ENCODE measurements at places on chromosomes 2 and 18.

- DNase-seq, result no peak
Measured at GRCh38 chr2:60105906-60106305, 447.5 kb downstream of the BCL11A start.

GRCh38 chr18:74689251-74689650, 91.6 kb downstream of the ZNF407 start:
- DNase-seq, result peak; percentile 7

DNA sequence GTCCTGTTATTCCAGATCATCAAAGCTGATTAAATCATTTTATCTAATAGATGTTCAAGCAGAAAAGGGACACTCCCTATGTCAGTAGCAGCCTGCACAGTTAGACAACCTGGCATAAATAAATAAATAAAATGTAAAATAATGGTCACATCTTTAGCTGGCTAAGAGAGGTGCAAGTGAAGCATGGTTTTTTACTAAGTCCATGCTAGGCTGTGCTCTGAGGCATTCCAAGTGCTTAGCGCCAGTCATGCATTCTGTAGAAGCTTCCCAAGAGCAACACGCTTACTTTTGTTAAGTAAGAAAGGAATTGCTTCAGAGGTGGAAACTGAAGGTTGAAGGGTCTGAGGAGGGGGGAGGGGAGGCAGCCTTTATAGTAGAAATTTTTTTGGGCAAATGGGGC, 351.2 kb downstream of the CDH2 start:
- DNase-seq, result no peak

GRCh38 chr2:29295845-29296244, 180.6 kb downstream of the CLIP4 start:
- DNase-seq, result no peak

DNA sequence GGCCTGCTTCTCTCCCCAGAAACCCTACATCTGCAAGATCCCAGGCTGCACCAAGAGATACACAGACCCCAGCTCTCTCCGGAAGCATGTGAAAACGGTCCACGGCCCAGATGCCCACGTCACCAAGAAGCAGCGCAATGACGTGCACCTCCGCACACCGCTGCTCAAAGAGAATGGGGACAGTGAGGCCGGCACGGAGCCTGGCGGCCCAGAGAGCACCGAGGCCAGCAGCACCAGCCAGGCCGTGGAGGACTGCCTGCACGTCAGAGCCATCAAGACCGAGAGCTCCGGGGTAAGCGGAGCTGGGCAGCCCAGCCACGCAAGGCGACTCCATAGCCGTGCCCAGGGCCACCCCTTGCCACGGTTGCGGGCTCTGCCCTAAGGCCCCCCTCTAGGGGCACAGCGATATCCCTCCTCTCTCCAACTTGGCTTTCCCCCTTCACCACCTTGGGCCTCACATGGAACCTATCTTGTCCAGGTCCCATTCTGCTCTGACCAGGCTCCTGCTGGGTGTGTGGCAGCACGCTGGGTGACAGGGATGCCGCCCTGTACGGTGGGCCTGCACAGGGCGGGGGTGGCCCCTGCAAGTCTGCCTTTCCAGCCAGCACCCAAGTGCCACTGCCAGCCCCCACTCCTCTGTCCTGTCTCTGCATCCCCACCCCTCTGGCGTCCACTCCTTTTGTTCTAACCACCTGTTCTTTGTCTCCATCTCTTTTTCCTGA, 248.9 kb downstream of the GLI2 start:
- DNase-seq, result no peak

DNA sequence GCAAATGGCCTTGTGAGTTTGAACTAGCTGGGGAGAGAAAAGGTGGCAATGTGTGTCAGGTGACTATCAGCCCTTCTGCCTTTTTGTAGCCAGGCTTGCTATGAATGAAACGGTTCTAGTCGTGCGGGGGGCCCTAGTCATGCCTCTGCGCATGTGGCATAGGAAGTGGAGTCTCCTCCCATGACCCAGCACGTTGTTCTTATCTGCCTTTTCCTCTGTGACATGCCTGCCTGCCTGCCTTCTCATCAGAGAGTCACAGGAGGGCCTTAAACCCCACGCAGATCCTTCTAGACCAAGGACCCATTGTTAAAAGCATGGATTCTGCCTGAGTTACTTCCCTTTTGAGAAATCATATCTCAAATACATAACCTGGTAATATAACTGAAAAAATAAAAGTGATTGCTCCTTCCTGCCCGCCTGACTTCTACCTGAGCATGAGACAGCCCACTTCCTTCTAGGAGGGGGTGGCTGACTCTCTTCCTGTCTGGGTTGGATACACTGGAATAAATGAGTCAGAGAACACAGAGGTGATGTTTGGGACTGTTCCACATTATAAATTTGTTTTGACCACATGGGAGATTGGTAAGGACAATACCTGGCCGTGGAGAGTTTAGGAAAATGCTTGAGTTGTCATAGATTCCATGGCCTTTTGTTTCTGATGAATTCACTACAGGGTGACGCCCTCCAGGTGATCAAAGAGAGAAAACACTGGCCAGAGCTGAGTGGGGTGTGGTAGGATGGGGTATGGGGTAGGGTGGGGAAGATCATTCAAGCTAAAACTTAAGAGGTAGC, 49.8 kb downstream of the FBLN7 start:
- no peak for DNase-seq

GRCh38 chr18:8461544-8461943, 147.7 kb upstream of the RAB12 start:
- no peak for DNase-seq

DNA sequence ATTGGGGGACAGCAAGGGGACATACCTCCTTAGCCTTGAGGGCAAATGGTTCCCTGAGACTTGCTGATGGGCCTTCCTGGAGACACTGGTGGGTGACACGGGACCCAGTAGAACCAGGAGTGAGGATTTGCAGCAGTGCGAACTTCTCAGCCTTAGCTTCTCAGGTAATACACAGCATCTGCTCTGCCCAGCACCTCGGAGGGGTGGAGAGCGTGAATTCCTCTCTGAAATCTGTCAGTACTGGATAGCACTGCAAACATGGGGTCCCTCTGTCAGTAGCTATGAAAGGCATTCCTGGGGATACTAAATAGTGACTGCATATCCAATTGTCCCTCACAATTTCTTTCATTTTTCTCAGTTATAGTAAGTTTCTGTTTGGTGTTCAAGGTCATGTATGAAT, 151.7 kb downstream of the GBX2 start:
- DNase-seq, result no peak

GRCh38 chr18:26405190-26405801, 143.1 kb downstream of the KCTD1 start:
- DNase-seq, result peak; percentile 29

- DNase-seq, result peak; percentile 90
Measured at GRCh38 chr2:152483276-152484063, 148.5 kb downstream of the FMNL2 start.

- no peak for DNase-seq
Measured at GRCh38 chr2:117607202-117607601, 207.3 kb upstream of the DDX18 start.

DNA sequence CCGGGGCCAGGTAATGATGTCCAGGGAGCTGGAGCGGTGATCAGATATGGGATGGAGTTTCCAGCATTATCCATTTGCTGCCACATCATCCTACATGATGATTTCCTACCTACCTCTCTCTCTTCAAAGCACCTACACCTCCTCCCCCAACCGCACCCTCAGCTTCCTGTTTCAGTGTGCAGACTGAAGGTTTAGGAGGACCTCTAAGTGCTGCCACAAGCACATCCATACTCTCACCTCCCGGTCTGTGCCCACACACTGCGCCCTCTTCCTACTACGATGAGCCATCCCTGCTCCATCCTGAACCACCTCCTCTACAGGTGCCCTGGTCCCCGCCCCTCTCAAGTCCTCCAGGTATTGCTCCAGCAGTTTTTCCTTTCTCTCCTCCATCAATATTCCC, 123.7 kb downstream of the ALPK2 start:
- no peak for DNase-seq

GRCh38 chr2:120580709-120581108, 155.0 kb upstream of the GLI2 start:
- DNase-seq, result no peak

- no peak for DNase-seq
Measured at GRCh38 chr18:1511619-1512311, 607.1 kb downstream of the ADCYAP1 start.

DNA sequence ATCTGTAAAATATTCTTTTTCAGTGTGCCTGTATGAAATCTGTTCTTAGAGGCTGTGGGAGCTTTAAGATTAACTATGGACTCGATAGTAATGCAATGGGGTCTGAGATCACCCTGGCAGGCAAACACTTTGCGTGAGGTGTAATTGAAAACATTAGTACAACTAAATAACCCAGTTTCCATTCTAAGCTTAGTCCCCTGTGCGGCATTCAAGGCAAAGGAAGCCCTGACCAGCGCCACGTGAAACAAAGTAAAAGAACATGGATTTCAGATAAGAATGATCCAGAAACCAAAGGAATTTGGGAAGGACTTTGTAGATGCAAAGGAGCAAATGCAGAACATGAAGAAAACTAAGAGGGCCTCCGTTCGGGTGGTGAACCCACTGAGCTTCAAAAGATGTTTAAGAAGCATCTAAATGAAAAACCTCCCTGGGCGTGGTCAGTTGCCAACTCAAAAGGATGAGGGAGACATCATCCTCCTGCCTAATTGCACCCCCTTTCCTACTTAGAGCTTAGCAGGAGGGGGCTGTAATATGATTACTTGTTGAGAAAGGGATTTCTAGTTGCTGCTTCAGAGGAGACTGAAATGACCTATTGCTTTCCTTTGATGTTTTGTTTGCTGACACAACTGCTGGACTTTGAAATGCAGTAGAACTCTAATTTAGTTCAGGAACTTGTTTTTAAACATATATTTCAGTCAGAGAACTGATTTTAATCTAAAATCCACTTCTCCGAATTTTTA, 7.9 kb upstream of the CETN1 start:
- DNase-seq, result no peak

DNA sequence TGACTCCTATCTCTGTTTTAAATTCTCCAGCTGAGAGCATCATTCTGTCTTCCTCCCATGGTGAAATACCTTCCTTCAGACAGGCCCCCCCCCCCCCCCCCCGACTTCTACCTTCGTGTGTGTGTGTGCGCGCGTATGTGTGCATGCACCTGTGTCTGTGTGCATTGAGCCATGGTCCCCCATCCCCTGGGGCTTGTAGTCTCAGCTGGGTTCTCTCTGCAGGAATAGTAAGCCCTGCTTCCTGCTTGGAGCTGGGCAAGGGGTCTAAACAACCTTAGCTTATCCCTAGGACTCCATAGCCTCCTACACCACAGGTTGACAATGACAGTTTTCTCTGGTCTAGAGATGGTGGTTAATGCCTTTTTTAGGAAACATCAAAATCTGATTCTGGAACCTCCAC, 427.5 kb upstream of the KLHL29 start:
- DNase-seq, result no peak

DNA sequence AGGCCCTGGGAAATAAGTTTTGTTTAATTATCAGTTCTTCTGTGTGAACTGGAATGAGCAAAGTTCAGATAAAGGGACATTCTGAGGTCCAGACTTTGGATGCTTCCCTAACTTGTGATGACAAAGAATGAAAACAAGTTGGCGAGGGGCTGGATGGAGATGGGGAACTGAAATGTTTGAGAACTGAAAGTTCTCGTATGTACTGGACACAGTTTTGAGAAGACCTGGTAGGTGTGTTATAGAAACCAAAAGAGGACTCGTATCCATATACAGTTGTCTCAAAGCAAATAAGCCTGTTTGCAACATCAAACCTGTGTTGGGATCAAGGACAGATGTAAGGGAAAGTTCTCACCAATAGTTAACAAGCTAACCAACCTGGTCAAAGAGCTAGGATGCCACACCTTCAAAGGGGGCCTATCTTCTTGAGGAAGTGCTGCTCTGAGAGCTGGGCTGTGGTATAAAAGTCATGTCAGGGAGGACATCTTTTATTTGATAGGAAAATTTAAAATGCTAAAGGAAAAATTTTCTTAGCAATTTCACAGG, at the start of gene UPP2:
Gene UPP2, plus strand, starts transcription at position 493 of the 543 bp plus-strand sequence. CDS start 188 bp downstream, outside the sequence.
- no peak for DNase-seq

DNA sequence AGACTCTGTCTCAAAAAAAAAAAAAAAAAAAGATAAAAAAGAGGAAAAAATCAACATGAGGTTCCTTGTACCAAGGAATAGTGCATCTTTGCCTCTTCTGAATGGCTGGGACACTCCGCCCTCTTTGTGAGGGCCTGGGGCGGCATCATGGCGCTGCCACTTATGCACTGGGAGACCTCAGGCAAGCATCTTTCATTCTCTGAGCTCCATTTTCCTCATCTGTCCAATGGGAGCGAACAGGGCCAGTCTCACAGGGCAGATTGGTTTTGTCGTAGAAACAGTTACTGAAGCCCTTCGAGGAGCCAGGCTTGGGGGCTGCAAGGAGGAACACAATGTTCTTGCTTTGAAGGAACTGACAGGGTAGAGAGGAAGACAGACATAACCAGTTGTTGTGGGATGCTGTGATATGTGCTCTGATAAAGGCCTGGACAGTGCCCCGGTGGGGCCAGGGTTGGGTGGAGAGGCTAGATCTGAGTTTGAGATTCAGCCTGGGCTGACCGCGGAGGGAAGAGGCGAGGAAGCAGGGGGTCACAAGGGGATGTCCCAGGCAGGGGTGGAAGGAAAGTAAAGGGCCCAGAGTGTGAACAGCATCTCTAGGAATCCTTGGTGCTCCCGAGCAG, 14.1 kb downstream of the ZFP36L2 start:
- DNase-seq, result no peak

- no peak for DNase-seq
Measured at GRCh38 chr2:16223841-16224177, 283.5 kb downstream of the MYCN start.

- no peak for DNase-seq
Measured at GRCh38 chr18:21972281-21972680, 197.1 kb upstream of the GATA6 start.

GRCh38 chr2:239358062-239358754, 42.6 kb downstream of the HDAC4 start:
- DNase-seq, result peak; percentile 11

- no peak for DNase-seq
Measured at GRCh38 chr2:200373973-200374416, 67.5 kb downstream of the SPATS2L start.

- DNase-seq, result no peak
Measured at GRCh38 chr18:74248595-74248994, 43.2 kb downstream of the CYB5A start.

GRCh38 chr2:125535089-125535488, 1120.9 kb upstream of the GYPC start:
- DNase-seq, result no peak

Data from mesenchymal stem cell (in vitro differentiated cells and primary cell).